DMS79 treated with DMSO at 0.1 percent for 48 hours (cell line): ENCODE measurements at places on chromosomes 2 and 18.

DNA sequence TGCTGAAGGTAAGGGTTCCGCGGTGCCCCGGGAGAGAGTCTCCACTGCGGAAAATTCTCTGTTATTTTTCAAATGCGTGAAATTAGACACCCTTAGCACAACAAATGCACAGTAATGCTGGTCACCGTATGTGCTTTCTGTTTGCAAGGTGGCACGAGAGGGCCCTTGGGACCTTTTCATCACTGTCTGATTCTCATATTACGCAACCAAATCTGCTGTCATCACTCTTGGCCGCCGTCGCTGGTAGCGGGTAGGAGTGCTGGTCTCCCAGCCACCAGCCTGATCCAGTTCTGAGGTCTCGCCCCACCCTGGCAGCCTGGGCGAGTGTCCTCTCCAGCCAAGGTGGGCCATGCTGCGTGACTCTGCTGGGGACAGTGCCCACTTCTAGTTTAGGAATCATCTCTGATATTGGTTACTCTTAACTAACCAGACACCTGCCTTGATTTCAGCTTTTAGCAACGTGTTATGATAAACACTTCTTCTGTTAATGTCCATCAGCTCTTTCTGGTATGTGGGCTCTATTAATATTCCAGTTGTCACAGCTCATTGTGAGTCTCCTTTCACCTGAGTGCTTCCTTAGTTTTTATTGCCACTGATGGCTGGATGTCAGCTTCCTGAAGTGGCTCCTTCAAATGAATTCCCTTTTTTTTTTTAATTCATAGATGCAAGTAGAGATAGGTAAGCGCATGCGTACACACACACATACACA lies 199.4 kb downstream of the GBX2 start:
- peak; percentile 84 for DNase-seq

DNA sequence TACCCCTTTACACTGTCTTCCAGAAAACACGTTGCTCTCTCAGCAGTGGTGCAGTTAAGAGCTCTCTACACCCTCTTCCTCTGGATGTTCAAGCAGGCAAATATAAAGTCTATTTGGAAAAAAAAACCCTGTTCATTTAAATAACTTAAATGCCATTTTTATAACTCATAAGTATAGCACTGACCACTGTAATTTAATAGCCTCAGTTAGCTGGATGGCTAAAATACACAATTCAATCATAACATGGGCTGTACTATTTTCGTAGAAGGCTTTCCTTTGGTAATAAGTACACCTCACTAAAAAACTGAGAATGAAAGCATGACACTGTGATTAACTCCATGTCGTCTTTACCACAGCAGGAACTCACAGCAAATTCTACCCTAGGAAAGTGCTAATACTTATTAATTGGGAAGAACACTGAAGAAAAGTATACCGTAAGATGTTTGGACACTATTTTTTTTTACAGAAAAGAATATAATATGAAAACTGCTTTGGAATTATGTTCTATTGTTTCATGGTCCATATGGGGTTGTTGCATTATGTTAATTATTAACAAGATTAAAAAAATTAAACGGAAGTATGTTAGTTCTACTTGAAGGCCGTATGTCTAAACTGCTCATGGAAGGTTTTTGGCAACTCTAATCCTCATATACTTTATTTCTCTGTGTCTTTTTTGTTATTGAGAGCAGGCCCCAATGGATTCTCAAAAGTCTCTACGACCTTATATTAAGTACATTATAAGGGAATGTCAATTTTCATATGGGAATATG lies 269.1 kb downstream of the ZNF385B start:
- no peak for DNase-seq

DNA sequence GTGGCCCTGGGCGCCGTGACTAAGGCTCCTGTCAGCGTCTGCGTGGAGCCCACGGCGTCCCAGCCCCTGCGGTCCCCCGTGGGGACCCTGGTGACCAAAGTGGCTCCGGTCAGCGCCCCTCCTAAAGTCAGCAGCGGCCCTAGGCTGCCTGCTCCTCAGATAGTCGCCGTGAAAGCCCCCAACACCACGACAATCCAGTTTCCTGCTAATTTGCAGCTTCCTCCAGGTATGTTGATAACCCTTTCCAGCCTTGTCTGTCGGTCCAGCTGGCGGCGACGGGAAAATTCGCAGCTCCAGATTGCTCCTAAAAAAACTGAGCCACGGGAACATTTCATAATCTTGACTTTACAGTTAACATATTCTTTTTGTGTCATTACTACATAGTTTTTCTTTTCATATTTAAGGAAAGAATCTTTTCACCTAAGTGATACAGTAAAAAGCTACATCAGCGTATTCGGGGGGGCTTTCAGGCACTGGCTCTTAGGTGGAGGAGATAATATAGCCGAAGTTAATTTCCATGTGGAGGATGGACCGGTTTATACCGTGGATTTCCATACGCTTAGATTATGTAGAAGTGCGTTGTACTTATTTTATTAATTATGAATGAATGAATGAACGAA lies 916 bp downstream of the TAF4B start:
- no peak for DNase-seq

- no peak for DNase-seq
These were observed 2.4 kb upstream of the EVX2 start for GRCh38 chr2:176085861-176086771.

DNA sequence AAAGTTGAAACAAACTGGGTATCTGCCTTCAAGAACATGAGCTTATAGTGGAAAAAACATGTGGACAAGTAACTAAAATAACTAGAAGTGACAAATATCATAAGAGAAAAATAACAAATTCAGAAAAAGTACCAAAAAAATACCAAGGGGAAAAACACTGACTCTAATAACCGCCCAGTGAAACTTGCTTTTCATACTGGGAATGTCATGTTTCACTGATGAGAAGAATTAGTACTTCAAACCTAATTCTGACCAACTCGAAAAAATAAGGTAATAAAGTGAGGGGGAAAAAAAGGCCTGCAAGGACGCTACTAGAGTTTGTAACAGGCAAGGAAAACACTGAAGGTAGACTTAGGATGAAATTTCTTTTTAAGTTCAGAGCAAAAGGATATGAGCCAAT lies 83.6 kb downstream of the RTTN start:
- no peak for DNase-seq

DNA sequence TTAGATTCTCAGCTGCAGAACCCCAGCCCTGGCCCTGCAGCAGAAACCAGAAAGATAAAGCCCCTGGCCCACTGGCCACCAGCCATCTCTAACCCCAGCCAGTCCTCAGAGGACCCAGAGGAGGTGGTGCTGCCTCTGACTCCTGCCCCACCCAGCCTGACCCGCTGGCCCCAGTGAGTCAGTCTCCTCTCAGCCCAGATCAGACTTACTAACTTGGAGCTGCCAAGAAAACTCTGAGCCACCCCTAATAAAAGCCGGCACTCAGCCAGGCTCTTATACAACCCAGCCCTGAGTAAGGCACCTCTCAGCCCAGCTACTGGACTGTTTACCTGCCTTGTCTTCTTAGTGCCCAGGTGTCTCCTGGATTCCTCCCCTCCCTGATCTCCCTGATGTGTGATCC lies 2.0 kb downstream of the SLC14A2 start:
- DNase-seq, result no peak

- DNase-seq, result no peak
These were observed 321.3 kb upstream of the EPAS1 start for GRCh38 chr2:45975752-45976517.

- DNase-seq, result peak; percentile 25
These were observed 408.9 kb downstream of the RIT2 start for GRCh38 chr18:42706618-42707017.

- DNase-seq, result no peak
These were observed 624.5 kb downstream of the NR4A2 start for GRCh38 chr2:155708071-155708470.

DNA sequence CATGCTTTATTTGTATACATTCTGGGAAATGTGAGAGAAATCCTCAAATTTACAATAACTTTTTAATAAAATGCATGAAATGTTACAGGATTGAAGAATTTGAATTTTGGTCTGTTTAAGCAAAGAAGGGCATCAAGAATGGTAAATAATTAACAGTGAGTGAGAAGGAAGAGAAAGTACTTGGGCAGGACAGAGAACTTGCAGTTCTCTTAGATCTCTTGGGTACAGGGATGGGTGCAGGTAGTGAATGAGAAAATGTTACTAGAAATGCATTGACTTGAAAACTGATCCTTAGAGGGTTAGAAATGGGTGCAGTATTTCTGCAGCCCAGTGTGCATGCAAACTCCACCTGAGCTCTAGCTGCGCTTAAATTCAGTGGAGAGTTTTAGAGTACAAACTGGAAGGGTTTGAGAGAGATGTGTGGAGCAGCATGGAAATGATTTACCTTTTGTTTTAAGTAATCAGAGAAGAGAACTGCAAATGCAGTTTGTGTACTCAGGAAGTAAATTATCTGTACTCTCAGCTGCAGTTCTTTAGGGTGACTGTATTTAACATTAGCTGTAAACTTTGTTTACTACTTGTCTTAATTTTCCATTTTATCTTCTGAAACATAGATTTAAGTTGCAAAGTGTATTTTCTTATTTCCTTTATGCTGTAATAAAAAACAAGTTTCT lies 51.0 kb upstream of the RAB27B start:
- DNase-seq, result no peak

DNA sequence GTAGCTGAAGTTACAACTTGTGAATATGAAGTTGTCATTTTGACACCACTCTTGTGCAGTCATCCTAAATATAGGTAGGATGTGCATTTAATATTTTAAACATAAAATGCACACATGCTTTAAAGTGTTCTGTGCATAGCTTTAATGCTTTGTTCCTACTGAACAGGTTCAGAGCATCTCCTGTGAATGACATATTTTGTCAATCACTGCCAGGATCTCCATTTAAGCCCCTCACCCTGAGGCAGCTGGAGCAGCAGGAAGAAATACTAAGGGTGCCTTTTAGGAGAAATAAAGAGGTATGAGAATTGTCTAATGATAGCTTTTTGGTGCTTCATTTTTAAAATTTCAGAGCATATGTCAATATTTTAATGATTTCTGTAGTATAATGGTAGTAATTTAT lies 14.7 kb downstream of the ERLEC1 start:
- DNase-seq, result no peak

DNA sequence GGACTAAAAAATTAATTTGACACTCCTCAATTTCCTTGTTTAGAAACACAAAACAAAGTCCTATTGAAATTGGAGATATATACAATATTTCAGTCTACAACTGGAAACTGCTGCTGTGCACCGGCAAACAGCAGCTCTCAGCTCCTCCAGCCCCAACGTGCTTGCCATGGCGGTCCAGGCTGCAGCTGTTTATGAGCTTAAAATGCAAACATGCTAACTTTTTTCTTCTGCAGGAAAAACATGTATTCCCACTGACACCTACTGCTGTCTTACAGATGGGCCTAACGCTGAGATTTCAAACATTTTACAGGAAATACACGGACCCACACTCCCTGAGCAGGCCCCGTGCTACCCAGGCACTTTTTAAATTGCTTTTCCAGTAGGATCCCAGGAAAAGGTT lies 195.5 kb downstream of the BCL11A start:
- no peak for DNase-seq

DNA sequence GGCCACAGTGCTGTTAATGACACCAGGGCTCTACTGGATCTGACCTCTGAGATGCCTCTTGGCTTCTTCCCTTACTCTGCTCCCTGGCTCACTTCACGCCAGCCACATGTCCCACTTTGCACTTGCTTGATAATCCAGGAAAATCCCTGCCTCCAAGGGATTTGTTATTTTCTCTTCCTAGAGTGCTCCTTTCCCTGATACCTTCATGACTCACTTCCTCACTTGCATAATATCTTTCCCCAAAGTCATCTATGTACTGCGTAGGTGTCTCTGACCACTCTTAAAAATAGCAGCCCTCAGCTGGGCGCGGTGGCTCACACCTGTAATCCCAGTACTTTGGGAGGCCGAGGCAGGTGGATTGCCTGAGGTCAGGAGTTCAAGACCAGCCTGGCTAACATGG lies 572.3 kb downstream of the PLCL1 start:
- no peak for DNase-seq

DNA sequence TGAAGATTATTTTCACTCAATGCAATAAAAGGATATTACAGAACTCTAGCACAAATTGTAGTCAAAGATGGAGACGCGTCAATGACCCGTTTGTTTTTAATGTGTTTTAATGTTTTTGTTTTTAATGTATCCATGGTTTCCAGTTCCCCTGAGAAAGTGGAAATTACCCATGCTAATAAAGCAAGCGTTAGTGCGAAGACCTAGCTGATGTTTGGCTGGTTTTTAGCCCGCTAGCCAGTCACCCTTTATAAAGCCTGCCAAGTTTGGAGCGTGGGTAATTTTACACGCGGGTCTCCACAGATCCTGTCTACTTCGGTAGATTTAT lies 430 bp upstream of the CHMP1B start:
- DNase-seq, result peak; percentile 47

DNA sequence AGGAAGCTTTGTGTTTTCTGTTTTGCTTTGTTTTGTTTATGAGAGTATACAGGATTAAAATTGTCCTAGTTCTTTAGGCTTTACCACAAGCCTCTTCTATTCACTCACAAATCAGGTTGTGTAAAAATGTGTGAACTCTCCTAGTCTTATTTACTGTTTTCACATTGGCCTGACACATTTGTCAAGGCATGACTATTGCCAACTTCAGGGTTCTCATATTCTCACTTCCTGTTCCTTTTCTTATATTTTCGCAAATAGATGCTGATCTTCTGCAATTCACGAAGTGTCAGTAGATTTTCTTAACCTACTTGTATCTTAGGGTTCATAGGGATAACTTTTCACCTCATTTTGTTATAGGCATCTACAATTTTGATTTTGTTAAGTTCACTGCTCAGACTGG lies 67.1 kb downstream of the CCDC102B start:
- no peak for DNase-seq

- DNase-seq, result peak; percentile 4
These were observed 167.4 kb upstream of the RAB6C start for GRCh38 chr2:129812071-129812470.

DNA sequence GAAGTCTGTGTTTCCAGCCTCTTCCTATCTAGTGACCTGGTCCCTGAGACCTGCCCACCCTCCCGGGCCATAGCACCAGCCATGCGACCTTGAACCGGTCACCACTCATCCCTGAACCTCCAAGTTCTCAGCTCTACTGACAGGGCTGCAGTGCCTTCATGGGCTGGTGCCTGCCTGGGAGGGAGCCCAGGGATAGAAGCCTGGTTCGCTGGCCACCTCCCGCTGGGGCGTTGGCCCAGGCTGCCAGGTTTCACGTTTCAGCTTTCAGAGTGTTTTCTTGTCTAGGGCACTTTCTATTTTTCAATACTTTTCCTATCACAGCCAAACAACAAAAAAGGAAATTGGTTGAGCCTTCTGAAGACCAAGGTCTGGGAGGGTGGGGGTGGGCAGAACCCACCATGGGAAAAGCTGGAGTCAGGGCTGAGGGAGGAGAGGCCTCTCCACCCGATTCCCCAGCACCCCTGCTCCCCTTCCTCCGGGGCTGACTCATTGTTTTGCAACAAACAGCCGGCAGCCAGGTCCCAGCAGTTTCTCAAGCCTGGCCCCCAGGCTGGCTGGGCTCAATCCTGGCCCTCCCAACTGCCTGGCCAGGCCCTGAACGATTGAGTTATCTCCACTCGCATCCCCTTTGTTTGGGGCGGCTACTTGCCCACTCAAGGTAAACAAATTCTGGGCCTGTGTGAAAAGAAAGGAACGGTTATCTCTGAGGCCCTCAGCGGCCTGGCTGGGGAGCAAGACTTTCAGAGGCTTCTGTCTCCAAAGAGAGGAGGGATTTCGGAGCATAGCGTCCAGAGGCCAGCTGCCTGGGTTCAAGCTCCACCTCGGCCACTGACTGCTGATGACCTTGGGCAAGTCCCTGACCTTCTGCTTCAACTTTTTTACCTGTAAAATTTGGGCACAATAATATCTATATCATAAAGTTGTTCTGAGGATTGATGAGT lies 47.5 kb downstream of the ZFP36L2 start:
- DNase-seq, result peak; percentile 66
